ENCODE measurements at places on chromosomes 7 and 10.

DNA sequence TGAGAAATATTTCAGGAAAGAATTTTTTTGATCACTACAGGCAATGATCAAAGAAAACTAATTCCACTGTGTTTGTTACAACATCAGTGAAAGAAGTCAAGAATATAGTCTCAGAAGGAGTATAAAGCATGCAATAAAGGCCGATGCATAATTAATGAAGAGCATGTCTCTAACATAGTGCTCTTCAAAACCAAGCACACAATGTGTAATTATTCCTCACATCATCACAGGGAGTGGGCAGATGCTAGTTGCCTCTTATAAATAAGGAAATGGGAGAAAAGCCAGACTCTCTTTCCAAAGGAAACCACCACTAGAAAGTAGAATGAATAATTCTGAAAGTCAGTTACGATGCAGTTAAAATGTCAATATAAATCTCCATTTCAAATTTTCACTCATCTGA, 220.1 kb downstream of the TEX36 start:
- no peak overlapping the region for H3K27ac ChIP-seq
- no peaks in the 10 kb centered on the region for H3K4me1 ChIP-seq
- peaks cover 13% of the 10 kb centered on the region for H3K27me3 ChIP-seq
- DNase-seq: no peak
- no peak overlapping the region for H3K4me3 ChIP-seq
- no peaks in the 10 kb centered on the region for H3K36me3 ChIP-seq

DNA sequence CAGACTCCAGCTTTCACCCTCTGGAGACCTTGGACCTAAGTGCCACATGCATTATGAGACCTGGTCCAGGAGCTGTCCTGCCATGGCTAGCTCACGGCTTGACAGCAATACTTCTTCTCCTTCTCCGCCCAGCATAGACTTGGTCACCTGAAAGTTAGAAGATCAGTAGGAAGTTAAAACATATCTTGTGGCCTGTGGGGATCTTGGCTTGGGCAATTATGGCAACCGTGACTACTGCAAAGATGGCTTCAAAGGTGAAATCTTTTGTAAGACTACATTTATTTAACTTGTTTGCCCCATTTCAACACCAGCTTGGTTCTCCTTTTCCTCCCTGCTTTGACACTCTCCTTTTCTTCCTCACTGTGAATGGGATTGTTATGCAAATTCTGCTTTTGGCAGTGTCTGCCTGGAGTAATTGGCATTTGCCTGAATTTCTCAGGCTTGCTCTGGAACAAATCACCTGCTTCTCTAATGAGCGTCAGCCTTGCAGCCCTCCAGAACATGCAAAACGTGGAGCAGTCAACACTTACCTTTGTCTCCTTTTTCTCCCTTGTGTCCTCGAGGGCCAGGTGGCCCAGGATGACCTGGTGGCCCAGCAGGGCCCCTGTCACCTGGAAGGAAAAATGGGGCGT, 53.4 kb downstream of the COL17A1 start:
- DNase-seq: no peak
- no peak overlapping the region for H3K27ac ChIP-seq
- no peaks in the 10 kb centered on the region for H3K4me1 ChIP-seq
- H3K4me3 ChIP-seq: no peak overlapping the region

- no peaks in the 10 kb centered on the region for H3K36me3 ChIP-seq
- no peak overlapping the region for H3K4me3 ChIP-seq
- DNase-seq: no peak
- H3K4me1 ChIP-seq: no peaks in the 10 kb centered on the region
- peaks cover 32% of the 10 kb centered on the region for H3K27me3 ChIP-seq
- no peak overlapping the region for H3K27ac ChIP-seq
Observed at GRCh38 chr7:24750441-24751055, 6.7 kb downstream of the GSDME start.

DNA sequence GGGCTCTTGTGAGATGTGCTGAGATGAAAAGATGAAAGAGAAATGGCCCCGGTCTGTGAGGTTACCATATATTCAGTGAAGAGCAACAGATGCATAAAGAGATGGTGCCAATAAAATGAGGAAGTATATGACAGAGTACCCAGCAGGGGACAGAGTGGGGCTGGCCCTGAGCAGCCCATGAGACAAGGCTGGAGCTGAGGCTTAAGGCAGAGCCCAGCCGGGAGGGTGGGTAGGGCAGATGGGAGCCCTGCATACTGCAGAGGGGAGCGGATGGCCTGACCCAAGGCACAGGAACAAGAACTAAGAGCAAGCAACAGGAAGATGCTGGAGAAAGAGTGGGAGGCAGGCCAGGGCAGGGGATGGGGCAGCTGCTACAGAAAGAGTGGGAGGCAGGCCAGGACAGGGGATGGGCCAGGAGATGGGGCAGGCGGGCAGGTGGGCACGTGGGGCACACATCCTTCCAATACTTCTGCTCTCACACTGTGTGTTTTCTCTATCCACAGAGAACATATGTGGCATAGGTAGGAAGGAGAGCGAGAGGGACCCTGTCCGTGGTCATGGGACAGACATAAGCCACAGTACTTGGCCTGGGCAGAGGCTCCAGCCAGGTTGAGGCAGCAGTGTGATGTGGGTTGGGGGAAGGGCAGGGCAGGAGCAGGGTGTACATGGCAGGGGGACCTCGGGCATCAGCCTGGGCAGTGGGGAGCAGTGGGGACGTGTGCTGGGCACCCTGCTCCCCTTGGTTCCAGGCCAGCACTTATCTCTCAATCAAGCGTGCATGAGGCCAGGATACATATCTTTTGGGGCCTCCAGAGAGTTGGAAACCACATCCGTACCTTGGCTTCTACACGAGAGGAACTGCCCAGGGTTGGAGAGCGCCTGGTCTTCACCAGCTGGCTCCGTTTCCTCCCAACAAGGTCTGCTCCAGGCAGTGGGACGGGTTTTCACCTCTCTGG, 91.6 kb upstream of the IKZF1 start:
- no peaks in the 10 kb centered on the region for H3K27me3 ChIP-seq
- peaks cover 5% of the 10 kb centered on the region for H3K36me3 ChIP-seq
- peaks cover 51% of the 10 kb centered on the region for H3K4me1 ChIP-seq
- peak overlapping the region; percentile 42 for H3K4me3 ChIP-seq
- no peak for DNase-seq
- peak overlapping the region; percentile 59 for H3K27ac ChIP-seq

GRCh38 chr7:36999626-37000485, 275.6 kb upstream of the AOAH start:
- DNase-seq: no peak
- no peak overlapping the region for H3K4me3 ChIP-seq
- no peaks in the 10 kb centered on the region for H3K36me3 ChIP-seq
- H3K27me3 ChIP-seq: no peaks in the 10 kb centered on the region

DNA sequence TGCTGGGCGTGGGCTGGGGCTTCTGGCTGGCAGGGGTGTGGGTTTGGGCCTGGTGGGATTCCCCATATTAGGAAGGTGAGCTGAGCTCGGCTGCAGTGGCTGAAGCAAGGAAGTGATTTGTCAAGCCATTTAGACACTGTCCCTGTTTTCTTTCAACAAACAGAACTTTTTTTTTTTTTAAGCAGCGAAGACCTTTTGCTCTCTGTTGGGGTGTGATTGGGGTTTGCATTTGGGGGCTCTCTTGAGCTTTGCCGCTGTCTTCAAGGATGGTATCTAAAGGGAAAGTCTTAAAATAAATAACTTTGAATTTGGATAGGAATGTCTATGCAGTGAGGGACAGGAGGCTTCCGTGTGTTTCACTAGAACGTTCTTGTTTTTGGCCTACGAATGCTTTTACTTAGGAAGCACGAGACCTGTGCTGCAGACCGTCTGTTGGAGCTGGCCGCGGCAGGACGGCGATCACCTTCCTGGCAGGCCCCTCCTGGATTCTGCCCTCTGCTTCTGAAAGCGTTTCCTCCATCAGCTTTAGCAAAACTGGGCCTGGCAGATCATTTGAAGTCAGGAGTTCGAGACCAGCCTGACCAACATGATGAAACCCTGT, 43.9 kb downstream of the FOXK1 start:
- DNase-seq: no peak
- peaks cover 37% of the 10 kb centered on the region for H3K36me3 ChIP-seq
- no peaks in the 10 kb centered on the region for H3K27me3 ChIP-seq
- peak overlapping the region; percentile 86 for H3K27ac ChIP-seq

GRCh38 chr10:104293011-104293410, 24.0 kb downstream of the GSTO2 start:
- H3K4me3 ChIP-seq: no peak overlapping the region
- no peak overlapping the region for H3K27ac ChIP-seq
- no peak for DNase-seq
- H3K36me3 ChIP-seq: peaks cover 7% of the 10 kb centered on the region

- no peaks in the 10 kb centered on the region for H3K4me1 ChIP-seq
- H3K36me3 ChIP-seq: no peaks in the 10 kb centered on the region
- no peak for DNase-seq
- H3K4me3 ChIP-seq: no peak overlapping the region
Observed at GRCh38 chr7:18558910-18559309, 63.4 kb downstream of the HDAC9 start.

DNA sequence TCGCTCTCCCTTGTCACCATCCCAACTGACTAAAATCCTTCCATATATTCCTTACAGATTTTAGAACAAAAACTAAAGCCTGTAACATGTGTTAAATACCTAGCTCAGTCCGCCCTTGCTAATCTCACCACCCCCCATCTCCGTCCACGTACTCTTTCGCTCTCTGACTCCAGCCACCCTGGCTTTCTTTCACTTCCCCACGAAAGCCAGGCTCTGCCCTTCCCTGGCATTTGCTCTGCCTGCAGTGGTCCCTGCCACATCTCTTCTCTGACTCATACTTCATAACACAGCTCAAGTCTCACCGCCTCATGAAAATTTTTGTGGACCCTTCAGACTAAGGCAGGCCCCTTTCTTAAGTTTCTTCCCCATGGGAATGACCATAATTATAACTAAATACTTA, 11.7 kb upstream of the GPAM start:
- no peaks in the 10 kb centered on the region for H3K4me1 ChIP-seq
- H3K4me3 ChIP-seq: no peak overlapping the region
- no peaks in the 10 kb centered on the region for H3K36me3 ChIP-seq

DNA sequence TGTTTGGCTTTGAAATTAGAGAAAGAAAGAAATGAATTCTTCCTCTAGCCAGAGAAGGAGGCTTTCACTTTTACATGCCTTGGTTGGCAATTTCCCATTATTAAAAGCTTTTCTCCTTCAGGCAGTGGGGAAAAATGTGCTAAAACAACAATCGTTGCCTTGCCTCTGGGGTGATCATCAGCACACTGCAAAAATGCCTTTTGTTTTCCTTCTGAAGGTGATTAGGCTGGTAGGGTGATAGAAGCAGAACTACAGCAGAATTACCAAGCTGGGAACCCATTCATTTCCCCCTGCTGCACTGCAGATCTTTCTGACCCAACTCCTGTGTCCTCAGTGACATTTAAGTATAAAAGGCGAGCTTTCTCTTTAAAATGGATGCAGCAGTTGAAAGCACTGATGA, 22.2 kb downstream of the ANK3 start:
- no peak overlapping the region for H3K4me3 ChIP-seq
- no peak overlapping the region for H3K27ac ChIP-seq
- H3K4me1 ChIP-seq: peaks cover 9% of the 10 kb centered on the region
- H3K27me3 ChIP-seq: no peaks in the 10 kb centered on the region
- no peaks in the 10 kb centered on the region for H3K36me3 ChIP-seq

- H3K36me3 ChIP-seq: no peaks in the 10 kb centered on the region
- H3K4me1 ChIP-seq: no peaks in the 10 kb centered on the region
Observed at GRCh38 chr7:48147078-48147591, 24.1 kb upstream of the ABCA13 start.

DNA sequence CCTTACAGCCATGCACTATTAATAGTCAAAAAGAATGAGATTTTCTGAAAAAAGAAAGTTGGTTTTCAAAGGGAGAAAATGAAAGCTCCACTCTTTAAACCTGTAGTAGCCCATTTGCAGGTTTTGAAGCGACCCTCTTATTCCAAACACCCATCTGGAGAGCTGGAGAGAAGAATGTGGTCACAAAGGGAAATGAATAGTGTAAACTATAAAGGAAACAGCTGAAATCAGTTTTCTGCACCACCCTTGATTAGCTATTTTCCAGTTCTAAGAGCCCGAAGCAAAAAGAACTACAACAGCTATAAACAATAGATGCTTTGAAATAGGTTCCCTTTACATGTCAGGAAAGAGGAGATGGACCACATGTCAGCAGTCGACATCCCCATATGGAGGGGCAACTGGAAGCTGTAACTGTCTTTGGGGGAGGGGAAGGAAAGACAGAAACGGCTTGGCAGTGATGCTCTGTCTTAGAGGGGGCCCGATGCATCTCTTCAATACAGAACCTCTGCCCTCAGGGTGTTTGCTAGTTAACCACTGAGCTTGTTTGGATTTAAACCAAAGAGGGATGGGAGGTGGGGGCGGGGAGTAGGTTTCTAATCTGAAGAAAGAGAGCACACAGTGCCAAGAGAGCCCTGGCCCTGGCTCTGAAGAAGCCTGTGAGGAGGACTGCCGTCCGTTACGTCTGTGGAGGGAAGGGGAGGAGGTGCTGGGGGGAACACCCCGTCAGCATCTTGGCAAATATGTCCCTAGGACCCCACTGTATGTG, 55.3 kb downstream of the CPVL start:
- DNase-seq: no peak
- peak overlapping the region; percentile 78 for H3K4me3 ChIP-seq
- peaks cover 7% of the 10 kb centered on the region for H3K4me1 ChIP-seq
- H3K27me3 ChIP-seq: peaks cover 20% of the 10 kb centered on the region

GRCh38 chr7:135213831-135214230, 2.5 kb upstream of the WDR91 start:
- no peak overlapping the region for H3K4me3 ChIP-seq
- no peak for DNase-seq
- no peak overlapping the region for H3K27ac ChIP-seq
- H3K36me3 ChIP-seq: peaks cover 6% of the 10 kb centered on the region

DNA sequence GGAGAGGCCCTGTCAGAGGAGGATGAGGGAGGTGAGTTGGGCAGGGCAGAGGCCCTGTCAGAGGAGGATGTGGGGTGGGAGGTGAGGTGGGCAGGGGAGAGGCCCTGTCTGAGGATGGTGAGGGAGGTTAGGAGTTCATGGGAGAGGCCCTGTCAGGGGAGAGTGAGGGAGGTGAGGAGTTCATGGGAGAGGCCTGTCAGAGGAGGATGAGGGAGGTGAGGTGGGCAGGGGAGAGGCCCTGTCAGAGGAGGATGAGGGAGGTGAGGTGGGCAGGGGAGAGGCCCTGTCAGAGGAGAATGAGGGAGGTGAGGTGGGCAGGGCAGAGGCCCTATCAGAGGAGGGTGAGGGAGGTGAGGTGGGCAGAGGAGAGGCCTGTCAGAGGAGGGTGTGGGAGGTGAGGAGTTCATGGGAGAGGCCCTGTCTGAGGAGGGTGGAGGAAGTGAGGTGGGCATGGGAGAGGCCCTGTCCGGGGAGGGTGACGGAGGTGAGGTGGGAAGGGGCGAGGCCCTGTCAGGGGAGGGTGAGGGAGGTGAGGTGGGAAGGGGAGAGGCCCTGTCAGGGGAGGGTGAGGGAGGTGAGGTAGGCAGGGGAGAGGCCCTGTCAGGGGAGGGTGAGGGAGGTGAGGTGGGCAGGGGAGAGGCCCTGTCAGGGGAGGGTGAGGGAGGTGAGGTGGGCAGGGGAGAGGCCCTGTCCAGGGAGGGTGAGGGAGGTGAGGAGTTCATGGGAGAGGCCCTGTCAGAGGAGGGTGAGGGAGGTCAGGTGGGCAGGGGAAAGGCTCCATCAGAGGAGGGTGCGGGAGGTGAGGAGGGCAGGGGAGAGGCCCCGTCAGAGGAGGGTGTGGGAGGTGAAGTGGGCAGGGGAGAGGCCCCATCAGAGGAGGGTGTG, 73.7 kb downstream of the INPP5A start:
- H3K4me1 ChIP-seq: peaks cover 26% of the 10 kb centered on the region
- no peaks in the 10 kb centered on the region for H3K27me3 ChIP-seq
- peak overlapping the region; percentile 86 for H3K27ac ChIP-seq
- H3K4me3 ChIP-seq: no peak overlapping the region
- DNase-seq: no peak
- H3K36me3 ChIP-seq: peaks cover 17% of the 10 kb centered on the region
